H1 (cell line): ENCODE measurements at places on chromosomes 2 and 18. TPM values are rescaled to one million over a fixed set of nuclear protein-coding genes. Genes with fewer than 3 reads are reported as not detected.

DNA sequence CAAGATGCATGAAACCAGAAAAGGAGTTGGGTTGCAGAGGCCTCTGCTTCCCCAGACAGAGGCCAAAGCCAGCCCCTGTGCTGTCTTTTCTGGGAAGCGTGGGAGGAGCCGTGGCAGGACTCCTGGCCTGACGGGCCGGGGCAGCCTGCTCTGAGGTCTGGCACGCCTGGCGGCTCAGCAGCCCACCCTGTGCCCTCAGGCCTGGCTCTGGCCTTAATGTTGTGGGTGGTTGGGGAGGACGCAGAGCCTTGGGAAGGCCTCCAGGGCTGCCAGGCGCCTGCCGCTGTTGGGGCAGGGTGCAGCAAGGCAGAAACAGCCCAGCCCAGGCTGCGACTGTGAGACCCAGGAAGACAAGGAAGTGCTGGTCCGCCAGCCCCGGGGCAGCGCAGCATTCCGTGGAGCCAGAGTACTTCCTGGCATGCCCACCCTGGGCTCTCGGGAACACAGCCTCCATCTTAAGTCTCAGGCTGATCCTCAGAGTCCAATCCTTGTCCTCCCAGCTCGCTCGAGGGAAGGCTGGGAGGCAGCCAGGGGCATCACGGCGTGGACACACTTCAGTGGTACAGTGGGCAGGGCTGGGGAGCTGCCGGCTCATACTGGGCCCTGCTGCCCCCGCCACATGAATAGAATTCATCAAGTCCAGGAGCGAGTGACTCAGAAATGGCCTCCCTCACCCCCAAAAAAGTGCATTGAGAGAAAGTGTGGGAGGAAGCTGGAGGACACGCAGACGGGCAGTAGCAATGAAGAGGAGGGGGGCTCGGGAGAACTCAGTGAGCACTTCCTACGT lies 72.6 kb downstream of the EMX1 start:
- no peak for DNase-seq

- DNase-seq, result peak; percentile 77
Measured at GRCh38 chr2:44801841-44802776, 139.4 kb upstream of the SIX3 start.

DNA sequence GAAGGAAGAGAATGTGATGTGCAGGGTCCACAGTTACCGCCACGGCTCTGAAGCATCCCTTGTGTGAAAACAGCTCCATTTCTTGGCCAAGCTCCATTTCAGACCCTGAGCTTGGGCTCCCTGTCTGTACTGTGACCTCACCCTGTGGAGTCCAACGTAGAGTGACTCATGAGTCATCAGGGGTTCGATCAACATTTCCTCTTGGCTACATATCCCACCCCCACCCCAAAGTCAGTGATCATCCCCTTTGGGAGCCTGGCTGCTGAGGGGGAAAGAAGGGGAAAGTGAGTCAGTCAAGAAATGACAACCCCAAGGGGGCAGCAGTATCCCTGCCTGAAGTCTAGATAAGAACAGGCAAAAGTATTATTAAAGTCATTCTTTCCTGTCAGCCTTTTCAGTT lies 62.2 kb downstream of the PAPOLG start:
- DNase-seq, result no peak

DNA sequence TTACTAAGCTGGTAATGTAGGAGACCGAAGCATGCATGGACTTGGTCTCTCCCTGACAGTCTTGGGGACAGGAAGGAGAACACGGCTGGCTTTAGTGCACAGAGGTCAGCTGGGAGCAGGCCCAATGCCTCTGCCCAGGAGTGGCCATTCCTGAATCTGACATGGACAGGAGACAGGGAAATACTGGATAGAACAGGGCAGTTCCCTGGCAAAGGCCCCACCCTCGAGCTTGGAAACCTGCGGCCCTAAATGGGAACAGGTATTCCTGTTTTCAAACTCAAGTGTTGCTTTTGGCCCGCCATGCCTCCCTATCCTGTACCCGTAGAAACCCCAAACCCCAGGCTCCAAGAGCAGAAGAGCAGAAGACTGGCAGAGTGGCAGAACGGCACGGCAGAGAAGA lies 107.4 kb downstream of the ZNF516 start:
- DNase-seq, result no peak

DNA sequence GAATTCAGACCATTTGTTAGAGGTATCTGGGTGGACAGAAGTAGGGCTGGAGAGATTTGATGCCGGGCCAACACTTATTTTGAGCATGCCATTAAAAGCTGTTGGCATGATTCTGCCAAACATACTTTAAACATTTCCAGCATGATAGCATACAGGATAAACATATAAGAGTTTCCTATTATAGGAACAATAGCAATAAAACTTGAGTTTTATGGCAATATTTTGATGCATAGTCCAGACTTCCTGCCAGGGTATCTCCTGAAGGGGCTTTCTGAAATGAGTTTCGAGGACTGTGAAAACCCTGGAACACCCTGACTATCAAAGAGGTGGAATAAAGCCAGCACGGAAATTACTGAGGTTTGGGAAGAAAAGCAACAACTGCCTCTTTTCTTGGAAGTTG lies 1398.0 kb upstream of the NXPH2 start:
- DNase-seq, result no peak

DNA sequence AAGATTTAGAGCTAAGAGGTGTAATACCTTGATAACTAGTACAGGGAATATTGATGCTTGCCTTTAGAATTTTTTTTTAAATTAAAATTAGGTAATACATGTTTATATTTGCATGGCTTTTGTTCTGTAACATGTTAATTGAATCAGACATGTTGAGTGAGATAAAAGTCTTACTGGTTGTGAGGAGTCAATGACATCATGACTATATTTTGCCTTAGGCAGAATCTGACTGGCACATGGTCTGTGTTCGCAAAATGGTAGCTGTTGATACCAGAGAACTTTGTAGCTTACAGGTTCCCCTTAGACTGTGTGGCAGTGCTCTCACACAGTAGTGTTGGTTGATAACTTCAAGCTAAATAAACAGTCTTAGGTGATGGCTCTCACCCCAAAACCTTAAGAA lies 199.7 kb downstream of the PTPRM start:
- no peak for DNase-seq

- no peak for DNase-seq
Measured at GRCh38 chr2:190698895-190699294, 50.0 kb downstream of the NAB1 start.

DNA sequence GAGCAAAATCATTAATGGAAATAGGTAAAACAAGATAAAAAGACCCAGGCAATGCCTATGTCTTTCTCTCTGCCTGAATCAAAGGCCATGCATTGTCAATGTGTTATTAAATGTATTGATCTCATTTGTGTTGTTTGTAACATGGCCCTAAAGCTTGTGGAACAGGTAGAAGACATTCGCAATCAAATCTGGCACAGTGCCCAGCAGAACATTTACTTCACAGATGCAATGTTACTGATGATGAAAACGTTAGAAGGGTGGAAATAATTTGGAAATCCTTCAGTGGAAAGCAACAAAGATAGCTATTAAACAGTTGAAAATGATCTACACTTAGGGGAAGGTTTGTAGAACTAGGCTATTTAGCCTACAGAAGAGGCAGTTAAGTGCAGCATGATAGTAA lies 368.2 kb downstream of the EPHA4 start:
- DNase-seq, result no peak

- no peak for DNase-seq
Measured at GRCh38 chr2:164766216-164766953, 75.2 kb downstream of the COBLL1 start.

GRCh38 chr2:143428700-143429099 lies 299.5 kb downstream of the ARHGAP15 start:
- no peak for DNase-seq

- DNase-seq, result no peak
Measured at GRCh38 chr2:235922839-235923238, 245.3 kb downstream of the GBX2 start.

DNA sequence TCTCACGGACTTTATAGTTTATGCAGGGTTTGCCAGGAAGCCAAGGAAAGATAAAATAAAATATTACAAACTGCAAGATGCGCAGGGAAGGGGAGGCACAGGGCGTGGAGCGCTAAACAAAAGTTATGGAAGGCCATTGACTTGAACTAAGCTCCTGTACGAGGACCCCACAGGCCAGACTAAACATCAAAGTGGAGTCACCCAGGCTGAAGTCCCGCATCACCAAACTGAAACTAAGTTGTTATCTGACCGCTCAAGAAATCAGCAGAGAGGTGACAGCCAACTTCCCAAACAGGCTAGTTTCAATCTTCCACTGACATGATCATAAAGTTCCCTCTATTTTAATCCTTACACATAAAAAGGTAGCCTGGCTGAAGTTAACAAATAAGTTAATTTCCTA lies 90.5 kb upstream of the YWHAQ start:
- DNase-seq, result no peak

DNA sequence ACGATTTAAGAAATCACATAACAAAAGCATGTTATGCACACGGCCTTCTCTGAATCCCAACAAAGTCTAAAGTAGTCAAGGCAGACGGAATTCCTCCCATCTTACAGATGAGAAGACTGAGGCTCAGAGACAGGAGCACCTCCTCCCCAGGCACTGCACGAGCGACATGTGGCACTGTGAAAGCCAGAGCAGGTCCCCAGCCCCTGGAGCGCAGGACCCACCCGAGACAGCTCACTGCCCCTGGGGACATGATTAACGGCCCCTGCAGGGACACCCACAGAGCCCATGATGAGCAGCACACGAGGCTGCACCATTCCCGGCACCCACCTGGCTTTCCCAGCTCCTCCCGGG lies 53.6 kb downstream of the EIPR1 start:
- DNase-seq, result no peak

DNA sequence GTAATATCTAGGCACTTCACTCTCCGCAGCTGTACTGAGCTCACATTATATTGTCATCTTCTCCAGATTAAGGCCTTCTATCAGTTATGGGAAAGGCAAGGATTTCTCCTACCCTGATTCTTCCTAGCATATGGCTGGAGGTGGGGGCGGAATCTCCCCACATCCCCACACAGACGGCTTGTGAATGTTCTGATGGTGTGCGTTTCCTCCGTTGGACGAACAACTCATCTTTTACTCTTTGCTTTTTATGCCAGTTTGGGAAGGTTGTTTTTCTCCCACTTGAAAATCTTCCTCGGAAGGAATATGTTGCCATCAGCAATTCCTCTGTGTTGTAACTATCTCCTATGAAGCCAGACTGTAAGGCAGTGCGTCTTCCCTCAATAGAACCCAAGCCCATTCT lies 24.3 kb downstream of the KLHL29 start:
- DNase-seq, result no peak

DNA sequence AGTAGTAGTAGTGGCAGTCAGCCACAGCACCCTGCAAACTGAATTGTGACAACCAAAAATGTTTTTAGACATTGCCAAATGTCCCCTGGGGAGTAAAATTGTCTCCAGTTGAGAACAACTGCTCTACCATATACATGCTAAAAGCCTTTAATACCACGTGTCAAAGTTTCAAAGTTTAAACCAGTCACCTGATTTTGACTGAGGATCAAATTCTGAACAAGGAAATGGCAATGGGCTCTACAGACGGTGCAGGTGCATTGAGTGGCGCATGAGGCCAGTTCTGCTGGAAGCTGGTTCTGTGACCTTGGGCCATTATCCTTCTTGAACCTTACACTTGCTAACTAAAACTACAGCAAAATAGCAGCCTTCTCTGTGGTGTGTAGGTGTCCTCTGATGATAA lies 85.0 kb downstream of the LIPG start:
- no peak for DNase-seq

DNA sequence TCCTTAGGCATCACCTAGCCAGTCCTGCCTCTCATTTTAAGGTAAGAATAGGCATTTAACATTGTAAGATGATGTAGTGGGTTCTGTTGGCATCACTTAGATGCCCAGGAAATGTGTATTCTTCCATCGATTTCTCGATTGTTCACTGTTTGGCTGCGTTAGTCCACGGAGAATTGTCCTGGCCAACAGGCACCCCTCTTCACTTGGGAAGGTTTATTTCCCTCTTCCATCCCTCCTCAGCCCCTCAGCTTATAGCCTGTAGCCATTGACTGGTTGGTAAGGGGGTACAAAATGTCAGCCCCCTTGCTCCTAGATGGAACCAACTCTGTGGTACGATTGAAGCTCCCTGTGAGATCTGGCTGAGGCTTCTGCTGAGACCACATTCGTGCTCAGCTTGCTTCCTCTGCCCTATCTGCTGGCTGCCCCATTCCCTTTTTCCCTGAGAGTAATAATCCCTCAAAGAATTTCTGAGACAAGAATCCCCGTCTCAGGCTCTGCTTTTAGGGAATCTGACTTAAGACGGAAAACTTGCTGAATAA lies 43.4 kb downstream of the PLEKHA3 start:
- DNase-seq, result peak; percentile 46

DNA sequence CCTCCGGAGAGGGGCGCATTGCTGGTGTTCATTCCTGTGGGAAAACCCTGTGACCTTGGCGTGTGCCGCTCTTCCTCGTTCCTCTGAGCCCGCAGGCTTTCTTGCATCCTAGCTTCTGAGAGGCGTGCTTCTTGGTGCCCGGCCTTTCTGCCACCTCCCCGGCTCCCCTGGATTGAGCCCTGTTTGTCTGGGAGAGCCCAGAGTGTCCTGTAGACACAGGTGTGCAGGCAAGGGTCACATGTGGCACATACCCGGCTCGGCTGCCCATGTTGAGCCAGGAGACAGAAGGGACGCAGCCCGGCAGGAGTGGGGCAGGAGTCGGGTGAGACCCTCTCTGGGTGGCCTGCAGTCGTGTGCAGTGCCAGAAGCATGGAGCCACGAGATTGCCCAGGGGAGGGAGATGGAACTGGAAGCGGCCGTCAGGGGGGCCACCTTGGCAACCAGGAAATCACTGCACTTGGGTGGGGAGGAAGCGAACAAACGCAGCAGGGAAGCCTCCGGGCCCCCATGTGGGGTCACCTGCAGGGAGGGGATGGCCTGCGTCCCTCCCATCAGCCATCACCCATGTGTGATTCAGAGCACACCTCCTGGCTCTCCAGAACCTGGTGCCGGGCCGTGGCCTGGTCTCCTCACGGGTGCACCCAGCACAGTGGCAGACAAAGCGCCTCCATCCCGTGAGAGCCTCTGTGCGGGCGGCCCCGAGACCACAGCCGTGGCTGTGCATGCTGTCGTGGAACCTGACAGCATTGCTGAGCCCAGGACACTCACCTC lies 92.9 kb downstream of the SH3BP4 start:
- no peak for DNase-seq

DNA sequence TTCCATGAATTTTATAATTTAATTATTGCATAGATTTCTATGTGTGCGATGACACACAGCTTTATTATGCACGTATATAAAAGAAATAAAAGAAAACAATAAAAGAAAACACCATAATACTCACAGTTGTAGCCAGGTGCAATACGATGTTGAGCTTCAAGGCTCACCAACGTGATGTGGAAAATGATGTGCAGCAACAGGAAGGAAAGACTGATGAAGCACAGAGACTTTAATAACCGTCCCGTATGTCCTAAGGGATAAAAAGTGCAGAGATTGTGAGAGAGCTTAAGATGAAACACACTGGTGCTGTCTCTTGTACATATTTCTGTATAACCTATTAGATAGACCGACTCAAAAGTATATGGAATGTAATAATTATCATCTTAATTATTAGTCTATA lies 170.0 kb downstream of the PIEZO2 start:
- no peak for DNase-seq

Gene SLC5A7
- 0.11 and 0.15 TPM in 2 replicates for total RNA-seq

Gene CHRNG
- total RNA-seq, result not detected in 2 replicates

Gene SERPINB4
- total RNA-seq, result 0.32 and 0.96 TPM in 2 replicates

Gene IL36G
- total RNA-seq, result not detected in 2 replicates

Gene LMAN2L
- total RNA-seq, result 14.3 and 15.7 TPM in 2 replicates
